ENCODE measurements at places on chromosomes 12 and 14.

GRCh38 chr12:32089586-32089985, 17.1 kb upstream of the BICD1 start:
- no peak for DNase-seq

GRCh38 chr14:64191756-64192155, 102.4 kb downstream of the ESR2 start:
- DNase-seq: no peak

DNA sequence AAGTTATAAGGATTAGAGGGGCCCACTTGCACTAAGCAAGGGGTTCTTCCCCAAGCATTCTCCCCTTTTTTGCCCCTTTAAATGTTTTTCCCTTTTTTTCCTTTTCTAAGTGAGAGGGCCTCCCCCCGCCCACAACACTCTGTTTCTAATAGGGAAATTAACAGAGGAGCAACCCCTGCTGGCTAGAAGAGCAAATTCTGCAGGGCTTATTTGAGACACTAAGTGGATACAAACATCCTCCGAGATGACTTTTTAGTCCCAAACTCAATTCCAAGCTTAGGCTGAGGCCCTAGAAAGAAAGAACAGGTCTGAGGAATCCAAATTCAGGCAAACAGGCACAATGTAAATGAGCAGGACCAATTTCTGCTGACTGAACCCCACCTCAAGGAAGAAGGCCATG, 138.9 kb downstream of the GPR65 start:
- DNase-seq: no peak

- no peak for DNase-seq
Observed at GRCh38 chr14:37992499-37992898, 215.2 kb upstream of the SSTR1 start.

DNA sequence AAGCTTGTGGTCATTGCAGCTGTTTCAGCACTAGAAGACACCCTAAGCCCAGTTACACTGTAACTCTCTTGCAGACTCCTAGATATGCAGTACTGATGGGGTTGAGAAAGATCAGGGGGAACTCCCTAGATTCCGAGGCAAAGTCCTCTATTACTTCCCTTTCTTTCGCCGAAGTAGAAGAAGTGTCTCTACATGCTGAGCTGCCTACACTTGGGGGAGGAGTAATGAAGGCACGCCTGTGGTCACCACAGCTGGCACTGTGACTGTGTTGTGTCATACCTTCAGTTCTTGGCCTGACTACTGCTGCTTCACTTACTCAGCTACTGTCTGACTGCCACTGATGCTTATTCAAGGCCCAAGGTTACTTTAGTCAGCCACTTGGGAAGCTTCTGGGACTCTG, 35.1 kb upstream of the RPL10L start:
- no peak for DNase-seq

DNA sequence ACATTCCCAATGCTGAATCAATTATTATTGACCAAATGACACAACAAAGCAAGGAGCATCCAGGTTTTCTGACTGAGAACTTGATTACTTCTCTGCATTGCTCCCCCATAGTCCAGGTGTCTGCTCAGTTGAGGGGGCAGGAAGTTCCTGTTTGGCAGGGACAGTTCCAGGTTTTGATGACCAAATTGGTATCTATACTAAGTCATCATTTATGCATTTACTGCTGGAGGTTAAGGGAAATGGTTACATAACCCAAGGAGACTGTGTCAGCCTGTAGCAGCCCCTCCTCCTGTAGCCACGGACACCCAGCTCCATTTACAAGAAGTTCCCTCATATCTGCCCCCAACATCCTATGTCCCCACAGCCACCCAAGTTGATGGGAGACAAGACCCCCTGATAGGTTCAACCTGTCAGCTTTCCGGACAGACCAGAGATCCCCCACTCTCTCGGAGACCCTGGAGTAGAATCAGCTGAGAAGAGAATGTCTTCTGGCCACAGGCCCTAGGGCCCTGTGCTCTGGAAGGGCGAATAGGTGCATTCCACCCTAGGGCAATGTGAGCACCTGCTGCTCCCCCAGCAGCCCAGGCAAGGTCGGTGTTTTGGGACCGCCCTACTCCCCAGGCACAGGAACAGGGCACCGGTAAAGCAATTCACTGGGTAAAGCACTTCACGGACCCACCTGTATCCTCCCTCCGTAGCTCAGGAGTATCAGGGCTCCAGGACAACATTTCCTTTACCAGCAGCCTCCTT, 23.6 kb downstream of the IRF2BPL start:
- no peak for DNase-seq

GRCh38 chr14:100708425-100709288, 18.0 kb upstream of the DLK1 start:
- DNase-seq: peak; percentile 55

DNA sequence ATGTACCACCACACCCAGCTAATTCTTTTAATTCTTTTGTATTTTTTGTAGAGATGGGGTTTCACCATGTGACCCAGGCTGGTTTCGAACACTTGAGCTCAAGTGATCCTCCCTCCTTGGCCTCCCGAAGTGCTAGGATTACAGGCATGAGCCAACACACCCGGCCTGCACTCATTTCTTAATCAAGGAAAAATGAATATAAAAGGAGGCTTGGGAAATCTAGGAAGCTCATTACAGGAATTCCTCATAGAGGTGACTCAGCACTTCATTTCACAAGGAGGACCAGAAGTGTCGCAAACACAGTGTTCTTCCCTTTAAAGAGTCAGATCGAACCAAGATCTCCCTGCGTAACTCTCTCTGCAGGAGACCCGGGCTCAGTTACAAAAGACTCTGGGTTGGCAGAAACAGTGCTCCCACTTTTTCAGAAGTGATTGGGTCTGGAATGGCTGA, 30.3 kb downstream of the NFKBIA start:
- DNase-seq: no peak

DNA sequence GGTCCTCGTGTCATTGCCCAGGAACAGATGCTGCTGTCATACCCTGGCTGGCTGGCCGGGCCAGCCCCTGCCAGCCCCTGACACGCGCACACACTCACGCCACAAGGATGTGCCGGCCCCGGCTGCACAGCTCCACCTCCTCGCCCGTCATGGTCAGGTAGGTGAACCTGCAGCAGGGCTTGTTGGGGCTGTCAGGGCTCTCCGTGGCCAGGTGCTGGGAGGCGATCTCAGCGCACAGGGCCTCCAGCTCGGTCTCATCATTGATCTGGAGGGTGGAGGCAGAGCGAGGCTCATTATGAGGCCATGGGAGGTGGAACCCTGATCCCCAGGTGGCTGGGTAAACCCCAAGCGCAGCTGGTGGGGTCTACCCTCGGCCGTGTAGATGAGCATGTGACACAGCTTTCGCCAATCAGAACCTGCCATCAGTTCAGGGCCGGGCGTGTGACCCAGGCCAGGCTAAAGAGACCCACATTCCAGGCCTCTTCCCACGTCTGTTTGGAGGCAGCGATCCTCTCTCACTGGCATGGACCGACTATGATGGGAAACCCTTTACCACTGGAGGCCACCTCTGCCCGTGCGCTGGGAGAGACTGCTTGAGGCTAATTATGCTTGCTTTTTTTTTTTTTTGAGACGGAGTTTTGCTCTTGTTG, 38.8 kb downstream of the TRAFD1 start:
- DNase-seq: no peak

GRCh38 chr14:102778338-102779083, 1.3 kb downstream of the TRAF3 start:
- peak; percentile 41 for DNase-seq

GRCh38 chr12:99984271-99985128, at the start of gene ANKS1B:
Gene ANKS1B (minus strand): TSS chr12:99984936. CDS start chr12:99984237, 699 bp downstream.
- peak; percentile 67 for DNase-seq

DNA sequence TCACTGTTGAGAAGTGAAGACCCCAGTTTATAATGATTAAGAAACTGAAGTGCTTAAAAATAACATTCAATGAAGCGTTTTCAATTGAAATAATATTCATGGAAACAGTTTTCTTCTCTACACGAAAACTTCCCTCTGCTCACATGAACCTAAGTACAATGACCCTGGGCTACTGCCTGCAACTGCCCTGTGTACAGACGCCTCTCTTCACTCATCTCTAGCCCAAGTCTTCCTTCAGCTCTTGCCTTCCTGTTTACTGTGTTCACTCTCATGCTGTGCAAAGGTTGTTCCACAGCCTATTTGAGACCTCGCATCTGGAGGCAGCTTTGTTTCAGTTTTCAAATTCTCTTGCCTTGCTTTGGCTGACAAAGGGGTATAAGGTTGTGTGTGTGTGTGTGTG, 100.8 kb downstream of the GRIN2B start:
- no peak for DNase-seq

- no peak for DNase-seq
Observed at GRCh38 chr12:121688966-121689365, 19.5 kb upstream of the MORN3 start.

GRCh38 chr12:63844391-63845341, at the start of gene SRGAP1:
Gene SRGAP1 (plus strand): TSS chr12:63844700. CDS start chr12:63844817, 117 bp downstream.
- peak; percentile 89 for DNase-seq

- no peak for DNase-seq
Observed at GRCh38 chr14:100881211-100882025, 22.1 kb downstream of the RTL1 start.

DNA sequence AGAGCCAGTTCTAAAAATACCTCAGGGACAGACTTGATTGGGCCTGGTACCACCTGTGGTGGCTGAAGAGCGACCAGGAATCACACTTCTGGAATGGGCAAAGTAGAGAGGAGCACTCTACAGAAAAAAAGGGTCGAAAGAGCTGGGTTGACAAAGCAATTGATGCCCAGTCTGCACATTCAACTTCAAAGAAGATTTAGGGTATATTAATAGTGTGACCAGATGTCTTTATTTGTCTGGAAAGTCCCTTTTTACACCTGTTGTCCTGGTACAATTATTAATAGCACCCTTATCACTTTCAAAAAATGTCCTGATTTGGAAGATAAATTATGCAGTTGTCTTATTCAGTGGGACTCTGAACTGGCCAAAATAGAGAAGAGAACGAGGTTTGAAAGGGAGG, 137.5 kb downstream of the DYRK2 start:
- DNase-seq: no peak

- no peak for DNase-seq
Observed at GRCh38 chr14:68695856-68696255, 97.0 kb downstream of the ZFP36L1 start.

- no peak for DNase-seq
Observed at GRCh38 chr14:50082784-50083466, 33.4 kb downstream of the VCPKMT start.

- no peak for DNase-seq
Observed at GRCh38 chr14:65277027-65277426, 135.5 kb upstream of the FUT8 start.

GRCh38 chr14:59252772-59253500, 64.5 kb downstream of the DAAM1 start:
- DNase-seq: no peak

DNA sequence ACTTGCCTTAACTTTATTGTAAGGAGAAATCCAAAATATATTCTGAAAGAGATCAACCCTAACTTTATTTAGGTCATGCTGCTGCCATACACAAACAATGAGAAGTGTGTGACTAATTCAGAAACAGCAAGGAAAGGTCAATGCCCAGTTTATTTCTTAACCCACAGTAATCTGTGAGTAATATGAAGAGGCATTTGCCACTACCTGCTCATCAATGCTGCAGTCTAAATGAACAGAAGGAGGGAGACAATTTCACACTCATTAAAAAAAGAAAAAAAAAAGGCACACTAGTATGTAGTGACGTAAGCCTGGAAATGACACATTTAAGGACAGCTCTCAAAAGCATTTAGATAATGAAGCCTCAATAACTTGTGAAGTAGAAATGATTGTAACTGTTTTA, 90.5 kb upstream of the FOXN3 start:
- no peak for DNase-seq

DNA sequence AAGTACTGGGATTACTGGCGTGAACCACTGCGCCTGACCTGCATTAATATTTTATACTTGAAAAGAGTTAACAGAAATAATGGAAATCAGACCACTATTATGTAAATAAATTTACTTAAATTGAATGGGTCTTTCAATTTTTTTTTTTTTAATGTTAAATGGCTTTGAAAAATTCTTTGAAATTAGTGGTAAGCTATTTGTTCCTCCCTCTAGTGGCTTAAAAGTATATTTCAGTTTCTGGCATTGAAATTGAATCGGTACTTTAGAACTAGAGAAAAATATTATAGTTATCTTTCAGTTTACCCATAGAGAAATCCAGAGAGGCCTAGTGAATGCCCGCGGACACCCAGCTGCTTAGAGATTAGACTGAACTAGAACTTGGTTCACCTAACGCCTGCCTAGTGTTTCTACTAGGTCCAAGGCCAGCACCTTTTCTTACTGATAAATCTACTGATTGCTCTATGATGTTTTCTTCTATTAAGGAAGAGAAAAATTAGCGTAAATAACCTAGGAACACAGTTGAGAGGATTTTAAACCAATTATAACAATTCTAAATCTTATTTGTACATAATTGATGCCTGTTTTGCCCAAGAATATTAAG, 106.5 kb downstream of the EML1 start:
- DNase-seq: peak; percentile 49

- peak; percentile 42 for DNase-seq
Observed at GRCh38 chr12:93502802-93503623, 35.7 kb downstream of the MRPL42 start.

GRCh38 chr12:6788972-6789924, at the start of gene CD4:
Gene CD4 (plus strand): TSS chr12:6789528. CDS start chr12:6800139, 10,611 bp downstream.
- peak; percentile 91 for DNase-seq

GRCh38 chr14:68828698-68829097, 35.8 kb upstream of the ZFP36L1 start:
- DNase-seq: no peak

DNA sequence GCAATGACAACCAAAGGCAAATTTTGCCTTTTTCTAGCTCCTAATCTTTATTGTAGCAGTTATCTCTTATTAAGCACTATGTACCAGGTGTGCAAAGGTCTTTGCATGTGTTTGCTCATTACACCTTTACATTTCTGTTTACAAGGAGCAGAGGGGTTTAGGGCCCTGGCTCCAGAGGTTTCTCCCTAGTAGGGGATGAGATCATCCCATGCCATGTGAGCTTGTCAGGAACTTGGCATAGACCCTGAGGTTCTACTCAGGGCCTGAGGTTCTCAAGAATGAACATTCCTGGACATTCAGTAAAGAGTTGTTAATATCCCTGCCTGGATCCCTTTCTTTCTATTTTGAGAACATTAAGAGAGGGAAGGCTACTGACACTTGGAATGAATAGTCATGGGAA, 292.0 kb downstream of the RPAP3 start:
- no peak for DNase-seq

GRCh38 chr14:96914571-96915128, 117.5 kb downstream of the VRK1 start:
- DNase-seq: peak; percentile 25

- no peak for DNase-seq
Observed at GRCh38 chr12:45638386-45638785, 91.1 kb upstream of the ARID2 start.

GRCh38 chr12:22810036-22810435, 185.1 kb downstream of the ETNK1 start:
- DNase-seq: peak; percentile 84

DNA sequence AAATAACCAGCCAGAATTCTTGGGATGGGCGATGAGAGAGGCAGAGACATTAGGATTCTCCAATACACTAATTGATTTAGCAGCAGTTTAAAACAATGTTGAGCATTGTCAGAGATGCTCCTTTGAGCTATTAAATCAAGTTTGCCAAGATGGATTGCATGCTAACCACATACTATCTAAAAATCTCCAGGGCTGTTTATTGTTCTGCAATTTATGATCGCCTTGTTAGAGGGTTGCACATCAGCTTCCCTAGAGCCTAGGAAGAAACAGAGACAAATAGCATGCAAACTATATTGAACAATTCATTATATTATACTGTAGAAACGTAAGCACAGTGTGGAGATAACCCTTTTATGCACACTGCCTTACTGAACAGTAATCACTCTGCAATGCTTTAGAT, 599.9 kb downstream of the SOX5 start:
- DNase-seq: no peak
